ENCODE measurements at places on chromosomes 4 and X. TPM values are rescaled to one million over a fixed set of nuclear protein-coding genes. Genes with fewer than 3 reads are reported as not detected.

DNA sequence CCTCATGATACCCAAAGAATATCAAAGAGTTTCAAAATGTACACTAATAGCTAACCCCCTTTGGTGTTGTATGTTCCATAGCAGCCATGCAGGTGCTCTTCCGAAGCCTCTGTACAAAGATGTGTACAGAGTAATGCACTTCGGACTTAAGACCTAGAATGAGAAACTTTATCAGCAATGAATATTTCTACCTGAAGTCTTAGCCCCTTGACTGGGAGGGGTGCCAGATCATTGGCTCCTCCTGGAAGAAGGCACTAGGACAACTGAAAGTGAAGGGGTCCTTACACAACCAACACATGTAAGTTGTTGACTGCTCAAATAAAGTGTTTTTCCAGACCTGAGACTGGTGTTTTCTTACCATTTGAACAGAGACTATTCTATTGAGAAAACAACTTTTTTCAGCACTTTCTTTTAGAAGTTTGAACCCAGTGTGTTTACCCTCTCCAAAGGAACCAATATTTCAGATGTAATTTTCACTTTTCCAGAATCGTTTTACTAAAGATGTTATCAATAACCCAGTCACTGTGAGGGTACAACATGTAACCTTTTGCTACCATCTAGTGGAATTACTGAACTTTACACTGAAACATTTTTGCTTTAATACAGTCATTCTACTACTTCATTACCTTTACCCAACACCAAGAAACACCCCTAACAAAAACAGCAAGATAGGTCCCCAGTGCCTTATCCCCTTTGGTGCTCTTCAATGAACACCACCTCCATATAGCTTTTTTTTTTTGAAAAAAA, 33.3 kb upstream of the PRDX4 start:
- DNase-seq, result no peak

DNA sequence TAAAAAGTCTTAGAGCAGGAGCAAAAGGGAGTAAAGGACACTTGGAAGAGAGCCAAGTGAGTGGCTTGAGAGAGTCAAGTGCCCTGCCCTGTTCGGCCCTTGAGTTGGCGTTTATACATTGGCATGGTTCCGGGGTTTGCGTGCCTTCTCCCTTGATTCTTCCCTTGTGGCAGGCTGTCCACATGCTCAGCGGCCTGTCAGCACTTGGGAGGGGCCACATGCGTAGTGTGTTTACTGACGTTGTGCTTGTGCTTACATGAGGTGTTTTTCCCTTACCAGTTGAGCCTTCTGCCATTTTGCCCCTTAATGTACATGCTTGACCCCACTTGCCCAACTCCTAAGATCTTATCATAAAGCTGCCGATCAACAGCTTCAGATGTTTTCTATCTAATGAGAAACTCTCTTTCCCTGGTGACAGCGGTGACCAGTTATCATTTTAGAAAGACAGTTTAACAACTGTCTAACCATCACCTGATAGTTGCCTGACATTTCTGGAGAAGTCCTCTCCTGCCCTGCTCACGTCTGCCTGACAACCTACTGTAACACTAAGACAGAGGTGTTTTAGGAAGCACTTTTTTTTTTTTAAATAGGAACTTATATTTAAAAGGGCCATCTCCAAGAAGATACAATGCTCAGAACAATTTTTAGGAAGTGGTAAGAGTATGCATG, 49.5 kb upstream of the GC start:
- peak; percentile 50 for DNase-seq

GRCh38 chr4:109764789-109765402, 35.0 kb upstream of the PLA2G12A start:
- no peak for DNase-seq

DNA sequence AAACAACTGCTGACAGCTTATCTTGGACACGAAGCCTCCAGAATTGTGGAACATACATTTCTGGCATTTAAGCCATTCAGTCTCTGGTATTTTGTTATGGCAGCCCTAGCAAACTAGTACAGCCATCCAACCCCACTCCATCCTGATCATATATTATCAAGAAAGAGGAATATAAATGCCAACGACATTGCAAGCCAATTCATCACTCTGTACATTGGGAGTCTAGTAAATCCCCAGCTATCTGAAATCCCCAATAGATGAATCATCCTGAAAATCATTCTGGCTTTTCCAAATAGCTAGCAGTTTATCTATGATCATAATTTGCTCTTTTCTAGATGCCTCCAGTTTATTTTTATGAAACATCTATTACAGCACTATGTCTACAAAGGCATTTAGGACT, 41.1 kb downstream of the FRMD7 start:
- DNase-seq, result no peak

DNA sequence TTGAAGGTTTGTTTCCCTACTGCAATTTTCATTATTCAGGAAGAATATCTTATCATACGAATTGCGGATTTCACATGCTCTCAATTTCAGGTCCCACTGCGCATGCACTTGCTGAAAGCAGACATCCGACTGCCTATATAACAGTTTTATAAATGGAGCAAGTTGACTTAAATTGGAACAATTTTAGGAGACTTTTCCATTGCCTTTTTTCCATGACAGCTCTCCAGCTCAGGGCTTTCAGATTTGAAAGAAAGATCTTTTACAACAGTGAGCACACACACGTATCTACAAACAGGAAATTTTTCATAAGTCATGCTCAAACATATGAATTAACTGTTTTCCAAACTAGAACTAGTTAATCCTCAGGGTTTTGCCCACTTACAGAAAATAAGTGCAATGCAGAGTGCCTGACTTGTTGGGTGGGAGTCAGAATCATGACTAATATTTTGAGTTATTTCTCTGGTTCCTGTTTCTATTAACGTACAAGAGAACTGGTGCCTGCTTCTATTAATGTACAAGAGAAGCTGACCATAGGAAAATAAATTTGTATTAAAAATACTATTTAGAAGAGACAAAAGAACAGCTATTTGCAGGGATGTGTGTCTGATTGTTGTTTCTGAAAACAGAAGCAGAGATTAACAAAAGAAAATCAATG, 137.9 kb downstream of the GPC3 start:
- no peak for DNase-seq

DNA sequence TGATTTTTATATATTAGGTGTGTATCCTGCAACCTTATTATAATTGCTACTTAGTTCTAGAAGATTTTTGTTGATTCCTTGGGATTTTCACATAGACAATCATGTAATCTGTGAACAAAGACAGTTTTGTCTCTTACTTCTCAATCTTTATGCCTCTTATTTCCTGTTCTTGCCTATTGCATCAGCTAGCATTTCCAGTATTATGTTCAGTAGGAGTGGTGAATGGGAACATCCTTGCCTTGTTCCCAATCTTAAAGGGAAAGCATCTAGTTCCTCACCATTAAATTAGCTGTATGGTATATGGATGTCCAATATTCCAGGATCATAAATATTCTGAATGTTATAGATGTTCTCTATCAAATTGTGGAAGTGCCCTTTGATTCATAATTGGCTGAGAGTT, 41.8 kb downstream of the AWAT2 start:
- DNase-seq, result no peak

DNA sequence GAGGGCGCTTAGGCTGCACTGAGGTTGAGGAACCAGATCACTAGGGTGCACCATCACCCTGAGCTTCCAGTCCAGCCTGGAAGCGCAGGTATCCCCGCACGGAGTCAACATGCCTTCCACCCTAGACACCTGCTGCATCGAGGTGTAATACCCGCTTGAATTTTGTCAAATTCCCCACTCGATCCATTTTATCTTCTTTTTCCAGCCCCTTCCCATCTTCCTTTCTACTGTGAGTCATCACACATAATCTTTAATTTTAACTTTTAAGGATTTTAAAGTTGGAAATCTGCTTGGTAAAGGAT, 821 bp downstream of the PLK4 start:
- no peak for DNase-seq

DNA sequence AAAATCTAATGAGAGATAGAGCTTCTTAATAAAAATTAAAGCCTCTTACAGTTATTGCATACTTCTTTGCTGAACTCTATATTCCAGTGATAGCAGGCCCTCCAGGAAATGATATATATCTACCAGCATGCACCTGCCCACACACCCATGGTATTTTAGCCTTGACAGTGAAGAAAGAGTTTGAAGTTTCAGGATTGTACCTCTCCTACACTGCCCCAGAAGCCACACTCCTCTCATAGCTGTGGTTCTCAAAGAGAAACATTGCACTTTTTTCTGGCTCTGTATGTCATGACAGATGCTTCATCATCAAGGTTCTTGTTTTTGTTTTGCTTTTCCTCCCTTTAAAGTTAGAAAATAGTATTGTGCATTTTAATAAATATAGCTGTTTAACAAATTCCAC, 34.0 kb downstream of the INPP4B start:
- DNase-seq, result no peak

GRCh38 chr4:95428291-95429070, 120.3 kb downstream of the UNC5C start:
- DNase-seq, result no peak

- no peak for DNase-seq
Measured at GRCh38 chr4:59180161-59180560, 2020.0 kb upstream of the ADGRL3 start.

- DNase-seq, result no peak
Measured at GRCh38 chr4:7947927-7948326, 8.3 kb upstream of the AFAP1 start.

GRCh38 chr4:3184725-3185124, 64.2 kb upstream of the MSANTD1 start:
- no peak for DNase-seq

DNA sequence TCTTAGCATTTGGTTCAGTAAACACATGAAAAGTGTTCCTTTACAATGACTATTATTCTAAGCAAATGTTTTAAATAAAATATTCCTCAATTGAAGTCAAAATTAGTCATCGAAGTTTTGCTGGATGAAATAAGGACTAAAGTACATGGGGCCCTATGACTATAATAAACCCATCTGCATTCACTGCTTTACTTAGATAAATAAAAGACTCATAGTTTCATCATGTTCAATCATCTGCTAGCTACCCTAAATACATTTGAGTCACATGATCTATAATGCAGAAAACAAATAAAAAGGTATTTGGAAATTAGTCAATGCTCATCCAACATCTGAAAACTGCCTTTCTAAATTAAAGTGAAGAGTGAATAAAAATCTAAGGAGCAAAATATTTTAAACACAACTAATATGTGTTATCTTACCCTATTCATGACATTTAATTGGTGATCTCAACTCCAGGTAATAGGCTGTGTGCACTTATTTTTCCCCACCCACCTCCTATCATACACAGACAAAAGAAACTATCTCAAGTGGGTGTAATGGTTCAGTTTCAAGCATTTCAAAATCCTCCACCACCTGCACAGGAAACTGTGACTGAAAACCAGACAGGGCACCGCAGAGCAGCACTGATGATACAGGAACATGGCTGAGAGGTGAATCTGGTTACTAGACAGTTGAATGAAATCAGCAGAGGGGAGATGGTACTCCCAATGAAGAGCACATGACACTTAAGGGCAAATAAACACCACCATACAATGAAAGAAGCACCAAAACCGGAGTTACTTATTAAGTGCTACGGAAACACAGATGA, 78.6 kb downstream of the CAMK2D start:
- no peak for DNase-seq

DNA sequence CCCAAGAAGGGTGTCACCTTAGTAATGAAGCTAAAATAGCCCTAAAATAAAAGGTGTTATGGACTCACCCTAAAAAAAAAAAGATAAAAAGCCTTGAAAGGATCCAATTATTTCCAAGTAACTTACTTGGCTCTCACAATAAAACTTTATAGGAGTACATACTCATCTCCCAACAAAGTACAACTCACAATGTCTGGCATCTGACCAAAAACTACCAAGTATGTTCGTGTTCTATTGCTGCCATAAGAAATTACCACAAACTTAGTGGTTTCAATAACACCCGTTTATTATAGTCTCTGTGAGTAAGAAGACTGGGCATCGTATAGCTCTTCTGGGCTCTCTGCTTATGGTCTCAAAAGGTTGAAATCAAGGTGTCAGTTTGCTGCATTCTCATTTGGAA, 51.0 kb downstream of the BEX1 start:
- DNase-seq, result no peak

- DNase-seq, result no peak
Measured at GRCh38 chr4:142201041-142201440, 564.7 kb downstream of the IL15 start.

DNA sequence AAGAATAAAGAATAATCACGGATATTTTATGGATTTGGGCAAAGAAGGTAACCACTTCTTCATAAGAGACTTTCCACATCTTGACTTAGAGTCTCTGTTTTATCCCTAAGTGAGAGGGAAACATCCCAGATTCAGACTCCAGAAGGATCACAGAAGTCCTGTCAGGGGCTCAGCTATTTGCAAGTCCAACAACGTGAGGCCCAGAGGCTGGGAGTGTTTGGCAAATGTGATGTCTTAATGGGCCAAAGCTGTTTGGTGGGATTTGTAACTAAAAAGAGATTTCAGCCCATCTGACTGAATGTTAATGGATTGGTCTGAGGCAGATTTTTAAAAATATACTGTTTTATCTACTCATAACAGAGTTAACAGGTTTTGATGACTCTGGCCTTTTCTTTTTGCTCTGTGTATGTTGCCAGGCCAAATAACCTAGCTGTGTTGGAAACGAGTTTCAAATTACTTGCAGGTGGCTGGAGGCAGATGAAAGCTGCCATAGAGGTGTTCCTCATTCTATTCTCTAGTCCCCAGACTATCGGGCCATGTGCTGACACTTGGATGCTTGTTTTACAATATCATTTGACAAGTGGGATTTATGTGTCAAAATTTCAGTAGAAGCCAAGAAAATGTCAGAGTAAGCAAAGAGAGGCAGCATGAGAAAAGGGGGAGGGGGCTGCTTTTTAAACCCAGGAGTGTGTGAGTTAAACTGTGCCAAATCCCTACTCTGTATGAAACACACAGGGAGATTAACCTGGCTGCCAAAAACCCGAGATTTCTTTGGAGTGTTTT, 330.9 kb downstream of the DCHS2 start:
- DNase-seq, result no peak

DNA sequence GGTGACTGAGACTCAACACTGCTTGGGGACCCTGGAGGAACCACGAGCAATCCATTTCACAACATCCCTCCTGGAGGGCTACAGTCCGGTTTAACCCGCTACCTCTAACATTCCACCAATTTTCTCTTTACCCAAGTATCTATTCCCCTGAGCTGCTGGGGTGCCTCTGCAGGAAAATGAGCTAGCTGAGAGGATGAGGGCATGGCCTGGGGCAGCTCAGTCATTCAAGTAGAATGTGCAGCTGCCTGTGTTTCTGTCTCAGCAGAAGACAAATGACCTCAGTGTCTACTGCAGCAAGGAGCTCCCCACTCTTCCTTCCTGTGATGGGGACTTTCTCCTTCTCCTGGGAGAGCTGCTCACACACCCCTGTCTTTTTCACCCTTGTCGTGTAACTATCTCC, 120.8 kb downstream of the ZNF518B start:
- no peak for DNase-seq

SHOX gene
- not detected for total RNA-seq

ADGRG4 gene
- total RNA-seq, result not detected

GPRASP2 gene
- total RNA-seq, result 10.3 TPM

SYNPO2 gene
- 206 TPM for total RNA-seq

CDX4 gene
- total RNA-seq, result not detected

SPANXB1 gene
- not detected for total RNA-seq

MAGEA8 gene
- total RNA-seq, result not detected
